ENCODE measurements at places on chromosomes 1 and 21.

DNA sequence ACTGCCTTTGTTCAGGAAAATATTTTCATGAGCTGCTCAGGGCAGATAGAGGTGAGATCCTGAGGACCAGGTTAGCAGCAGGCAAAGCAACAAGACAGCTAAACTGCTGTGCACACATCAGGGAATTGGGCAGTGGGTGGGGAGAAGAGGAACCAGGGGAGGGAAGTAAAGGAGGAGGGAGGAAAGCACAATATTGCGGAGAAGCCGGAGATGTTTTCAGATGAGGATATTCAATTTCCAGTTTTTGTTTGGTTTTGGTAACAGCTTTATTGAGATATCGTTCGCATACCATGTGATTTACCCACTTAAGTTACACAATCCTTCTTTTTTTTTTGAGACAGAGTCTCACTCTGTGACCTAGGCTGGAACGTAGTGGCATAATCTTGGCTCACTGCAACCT, 34.5 kb downstream of the EPHA10 start:
- no peak for DNase-seq

DNA sequence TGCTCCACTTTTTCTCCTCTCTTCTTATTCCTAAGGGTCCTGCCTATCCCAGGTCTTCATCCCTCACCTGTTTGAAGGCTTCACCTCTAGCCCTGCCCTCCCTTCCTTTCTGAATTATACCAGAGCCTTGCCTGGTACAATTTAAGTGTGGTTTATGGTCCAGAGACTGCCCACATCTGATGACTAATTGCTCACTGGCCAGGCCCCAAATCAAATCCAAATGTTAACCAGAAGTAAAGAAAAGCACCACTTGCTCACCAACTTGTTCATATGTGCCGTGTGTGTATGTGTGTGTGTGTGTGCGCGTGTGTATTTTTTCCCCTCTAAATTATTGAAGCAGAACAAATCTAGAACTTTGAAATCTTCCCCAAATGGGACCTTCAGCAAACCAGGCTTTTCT, 26.4 kb downstream of the MYOM3 start:
- DNase-seq: no peak

DNA sequence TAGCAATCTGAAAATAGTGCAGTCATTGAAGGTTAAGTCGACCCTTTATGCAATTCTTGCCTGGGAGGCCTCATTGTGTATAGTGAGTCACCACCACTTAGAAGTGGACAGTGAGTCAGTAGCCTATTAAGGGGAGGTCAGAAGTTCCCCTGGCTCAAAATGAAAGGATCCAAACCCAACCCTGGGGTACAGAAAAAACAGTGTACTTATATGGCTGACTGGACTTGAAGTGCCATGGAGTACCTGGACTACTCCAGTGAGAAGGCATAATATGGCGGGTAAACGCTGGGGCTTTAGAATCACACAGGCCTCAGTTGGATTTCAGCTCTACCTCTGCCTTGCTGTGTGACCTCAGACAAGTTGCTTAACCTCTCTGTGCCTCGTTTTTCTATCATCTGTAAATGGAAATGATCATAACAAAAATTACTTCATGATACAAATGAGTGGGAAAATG, 2.2 kb upstream of the BCL9 start:
- DNase-seq: no peak

- DNase-seq: no peak
Measured at GRCh38 chr21:42239973-42240372, 21.0 kb downstream of the ABCG1 start.

- no peak for DNase-seq
Measured at GRCh38 chr1:223829678-223830077, 16.1 kb downstream of the TP53BP2 start.

- DNase-seq: no peak
Measured at GRCh38 chr1:184767591-184767990, 12.9 kb upstream of the EDEM3 start.

DNA sequence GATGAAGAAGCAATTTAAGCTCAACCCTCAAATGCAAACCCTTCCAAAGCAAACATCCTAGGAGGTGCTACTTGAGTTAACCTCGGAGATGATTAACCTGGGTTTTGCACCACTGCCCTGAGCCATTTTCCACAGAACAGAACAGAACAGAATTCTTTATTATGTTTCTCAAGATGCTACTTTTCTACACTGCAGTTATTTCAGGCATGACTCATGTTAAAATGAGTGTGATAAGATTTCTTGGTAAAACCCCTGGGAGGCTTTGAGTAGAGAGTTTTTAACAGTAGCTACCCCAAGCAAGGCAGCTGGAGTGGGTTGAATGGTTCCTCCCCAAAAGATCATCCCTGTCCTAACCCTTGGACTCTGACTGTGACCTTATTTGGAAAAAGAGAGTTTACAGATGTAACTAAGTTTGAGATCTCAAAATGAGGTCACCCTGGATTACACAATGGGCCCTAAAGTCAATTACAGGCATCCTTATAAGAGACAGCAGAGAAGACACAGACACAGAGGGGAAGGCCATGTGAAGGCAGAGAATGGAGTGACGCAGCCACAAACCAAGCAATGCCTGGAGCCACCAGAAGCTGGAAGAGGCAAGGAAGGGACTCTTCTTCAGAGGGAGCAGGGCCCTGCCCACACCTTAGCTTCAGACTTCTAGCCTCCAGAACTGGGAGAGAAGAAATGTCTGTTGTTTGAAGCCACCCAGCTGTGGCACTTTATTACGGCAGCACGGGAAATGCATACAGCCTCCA, 153.4 kb downstream of the ETS2 start:
- no peak for DNase-seq

DNA sequence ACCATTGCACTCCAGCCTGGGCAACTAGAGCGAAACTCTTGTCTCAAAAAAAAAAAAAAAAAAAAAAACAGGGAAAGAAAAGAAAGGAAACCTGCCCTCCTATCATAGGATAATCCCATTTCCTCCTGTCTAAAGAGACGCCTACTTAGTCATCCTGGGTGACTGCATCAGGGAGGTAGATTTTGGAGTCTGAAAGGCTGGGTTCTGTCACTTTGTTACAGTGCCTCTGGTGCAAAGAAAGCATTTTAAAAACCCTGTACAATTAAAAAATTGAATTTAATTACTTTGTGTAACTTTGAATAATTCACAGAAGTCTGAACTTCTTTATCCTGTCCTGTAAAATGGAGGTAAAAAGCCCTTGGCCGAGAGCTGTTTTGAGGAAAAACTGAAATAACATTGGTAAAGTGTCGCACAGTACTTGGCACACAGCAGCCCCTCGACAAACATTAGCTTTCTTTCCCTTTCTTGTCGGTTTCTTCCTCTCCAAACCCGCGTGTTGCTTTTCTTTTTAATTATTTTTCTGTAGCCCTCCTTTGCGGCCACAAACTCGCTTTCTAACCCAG, 657 bp upstream of the HDAC1 start:
- DNase-seq: no peak

GRCh38 chr1:27070390-27071048, 57.9 kb upstream of the TENT5B start:
- DNase-seq: no peak

DNA sequence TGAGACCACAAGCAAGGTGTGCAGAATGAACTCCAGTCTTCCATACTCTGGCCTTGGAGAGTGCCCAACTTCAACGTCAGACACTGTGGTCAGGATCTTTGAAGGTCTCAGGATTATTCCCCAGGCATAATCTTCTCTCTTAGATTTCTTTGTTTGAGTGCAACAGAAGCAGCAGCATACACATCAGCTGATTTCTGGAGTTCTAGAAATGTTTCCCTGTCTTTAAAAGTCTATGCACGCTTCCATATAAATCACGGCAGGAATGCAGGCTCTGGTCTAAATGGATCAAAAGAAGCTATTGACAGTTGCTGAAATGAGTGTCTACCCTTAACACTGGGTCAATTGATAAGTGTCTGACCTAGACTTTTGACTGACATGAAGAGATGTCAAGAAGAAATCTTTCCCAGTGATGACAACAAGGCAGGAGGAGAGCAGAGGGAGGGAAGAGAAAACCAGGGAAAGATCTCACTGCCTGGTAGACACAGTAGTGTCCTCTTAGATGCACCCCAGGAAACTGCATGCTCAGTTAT, 279.7 kb downstream of the SPATA17 start:
- no peak for DNase-seq

DNA sequence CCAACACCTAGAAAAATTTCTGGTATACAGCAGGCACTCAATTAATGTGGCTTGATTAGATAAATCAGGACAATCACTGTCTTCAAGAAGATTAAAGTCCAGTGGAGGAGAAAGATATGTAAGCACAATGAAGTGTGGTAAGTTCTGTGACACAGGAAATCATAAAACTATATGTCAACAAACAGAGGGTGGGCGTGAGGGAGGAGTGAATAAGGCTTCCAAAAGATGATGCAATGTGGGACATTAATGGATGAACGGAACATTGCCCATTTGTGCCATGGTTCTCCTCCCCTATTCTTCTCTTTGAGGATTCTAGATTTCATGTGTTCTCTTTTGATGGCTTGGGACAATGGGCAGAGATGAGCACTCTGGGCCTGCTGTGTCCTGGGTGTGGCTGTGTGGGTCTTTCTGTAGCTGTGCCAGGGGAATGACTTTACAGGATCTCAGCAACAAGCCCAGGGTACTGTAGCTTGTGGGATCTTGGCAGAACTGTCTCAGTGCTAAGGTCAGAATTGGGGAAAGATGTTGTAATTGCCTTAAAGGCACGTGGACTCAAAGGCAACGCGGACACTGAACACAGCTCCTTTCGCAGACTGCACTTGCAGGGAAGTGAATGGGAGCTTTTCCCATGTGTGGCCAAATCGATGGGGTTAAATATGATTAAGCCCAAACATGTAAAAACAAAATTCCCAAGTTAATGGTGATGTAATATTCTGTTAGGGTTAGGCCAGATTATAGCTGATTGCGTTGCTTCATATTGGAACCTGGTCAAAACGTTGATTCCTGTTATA, 366.9 kb downstream of the TGFB2 start:
- DNase-seq: no peak

DNA sequence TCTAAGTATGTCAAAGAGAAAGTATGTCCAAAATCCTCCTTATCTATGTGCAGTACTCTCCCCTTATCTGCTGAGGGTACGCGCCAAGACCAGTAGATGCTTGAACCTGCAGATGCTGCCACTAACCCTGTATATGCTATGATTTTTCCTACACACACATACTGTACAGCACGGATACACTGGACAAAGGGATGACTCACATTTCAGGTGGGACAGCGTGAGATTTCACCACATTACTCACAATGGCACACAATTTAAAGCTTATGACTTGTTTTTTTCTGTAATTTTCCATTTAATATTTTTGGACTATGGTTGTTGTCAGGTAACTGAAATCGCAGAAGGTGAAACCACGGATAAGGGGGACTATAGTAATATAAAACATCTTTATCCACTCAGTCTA, 4.1 kb downstream of the ORC1 start:
- no peak for DNase-seq

Data from Ammon's horn (tissue), 1 donor.